ENCODE measurements at places on chromosomes 1 and 21.

GRCh38 chr21:24097181-24097580 is 1510.1 kb downstream of the MRPL39 start:
- DNase-seq, result no peak

- no peak for DNase-seq
Observed at GRCh38 chr21:28397040-28397439, 595.6 kb downstream of the LTN1 start.

GRCh38 chr21:15904389-15904788 is 174.6 kb downstream of the USP25 start:
- no peak for DNase-seq

GRCh38 chr1:118177998-118178397 is 7.0 kb downstream of the SPAG17 start:
- no peak for DNase-seq

DNA sequence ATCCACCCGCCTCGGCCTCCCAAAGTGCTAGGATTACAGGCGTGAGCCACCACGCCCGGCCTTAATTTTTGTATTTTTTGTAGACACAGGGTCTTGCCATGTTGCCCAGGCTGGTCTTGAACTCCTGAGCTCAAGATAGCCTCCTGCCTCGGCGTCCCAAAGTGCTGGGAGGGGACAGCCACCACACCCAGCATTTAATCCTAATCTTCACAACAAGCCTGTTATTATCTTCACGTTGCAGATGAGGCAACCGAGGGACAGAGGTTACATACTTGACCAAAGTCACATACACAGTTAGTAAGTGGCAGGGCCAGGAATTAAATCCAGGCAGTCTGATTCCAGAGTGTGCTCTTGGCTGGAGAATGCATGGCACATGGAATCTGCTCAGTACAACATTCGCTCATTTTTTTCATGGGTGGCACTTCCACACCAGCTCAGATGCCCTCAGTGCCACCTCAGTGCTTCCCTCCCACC is 4.8 kb upstream of the GPR37L1 start:
- no peak for DNase-seq

GRCh38 chr1:15028616-15029015 is 124.9 kb upstream of the TMEM51 start:
- no peak for DNase-seq

- DNase-seq, result no peak
Observed at GRCh38 chr1:113931451-113931851, 2.3 kb downstream of the HIPK1 start.

GRCh38 chr21:26554365-26554764 is 18.7 kb downstream of the CYYR1 start:
- no peak for DNase-seq

DNA sequence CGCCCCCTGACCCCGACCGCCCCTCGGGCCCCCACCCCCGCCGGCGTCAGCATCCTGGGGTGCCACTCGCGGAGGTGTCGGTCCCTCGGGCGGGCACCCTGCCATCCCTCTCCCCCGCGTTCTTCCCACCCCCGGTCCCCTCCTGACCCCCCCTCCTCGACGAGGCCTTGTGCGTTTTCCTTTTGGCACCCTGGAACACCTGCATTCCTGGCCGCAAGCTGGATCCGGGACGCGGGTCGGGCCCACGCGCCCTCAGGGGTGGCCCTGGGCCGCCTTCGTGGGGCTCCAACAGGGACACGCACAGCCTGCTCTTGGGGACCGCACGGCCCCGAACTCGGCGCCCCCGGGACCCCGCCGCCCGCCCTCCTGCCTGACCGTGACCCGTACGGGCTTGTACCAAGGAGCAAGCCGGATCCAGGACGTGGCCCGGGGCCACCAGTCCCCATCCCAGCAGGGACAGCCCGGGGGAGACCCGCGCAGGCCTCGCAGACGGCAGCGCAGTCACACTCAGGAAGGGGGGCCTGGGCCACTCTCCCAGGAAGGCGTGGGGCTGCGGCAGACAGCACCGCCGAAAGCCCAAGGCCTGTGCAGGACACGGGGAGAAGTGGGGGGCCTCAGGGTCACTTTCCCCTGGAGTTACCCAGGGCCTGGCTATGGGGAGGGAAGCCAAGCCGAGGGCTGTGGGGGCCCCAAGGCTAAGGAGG is 579 bp upstream of the SLC19A1 start:
- DNase-seq, result no peak

GRCh38 chr1:154747740-154748404 is 122.2 kb downstream of the KCNN3 start:
- DNase-seq, result peak; percentile 16

- DNase-seq, result no peak
Observed at GRCh38 chr1:98881901-98882300, 122.8 kb downstream of the PLPPR5 start.

DNA sequence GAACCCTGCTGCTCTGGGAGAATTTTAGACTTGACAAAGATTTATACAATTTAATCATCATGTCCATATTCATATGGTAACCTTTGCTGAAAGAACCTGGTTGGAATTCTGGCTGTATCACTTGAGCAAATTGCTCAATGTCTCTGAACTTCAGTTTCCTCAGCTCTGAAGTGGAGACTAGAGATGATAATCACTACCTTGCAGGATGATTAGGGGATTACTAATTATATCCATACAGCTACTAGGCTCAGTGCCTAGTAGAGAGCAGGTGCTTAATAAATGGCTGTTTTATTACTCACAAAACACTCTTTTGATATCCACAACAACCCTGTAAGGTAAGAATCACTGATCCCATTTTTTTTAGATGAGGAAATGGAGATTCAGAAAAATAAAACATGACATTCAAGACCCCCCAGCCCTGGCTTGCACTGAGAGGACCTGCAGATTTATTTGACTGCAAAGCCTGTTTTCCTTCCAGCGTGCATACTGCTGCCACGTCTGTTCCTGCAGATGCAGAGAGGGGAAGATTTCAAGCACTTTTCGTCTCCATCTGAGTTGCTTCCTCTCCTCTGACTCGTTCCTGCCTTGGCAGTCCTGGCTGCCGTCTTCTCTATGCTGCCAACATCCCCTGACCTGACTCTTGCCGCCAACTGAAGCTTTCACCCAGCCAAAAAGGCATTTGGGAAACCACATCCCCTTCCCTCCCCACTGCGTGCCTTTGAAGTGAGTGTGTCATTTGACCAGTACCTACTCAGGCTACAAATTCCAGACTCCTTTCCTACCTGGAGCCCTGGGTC is 203.0 kb downstream of the PLPP3 start:
- no peak for DNase-seq

DNA sequence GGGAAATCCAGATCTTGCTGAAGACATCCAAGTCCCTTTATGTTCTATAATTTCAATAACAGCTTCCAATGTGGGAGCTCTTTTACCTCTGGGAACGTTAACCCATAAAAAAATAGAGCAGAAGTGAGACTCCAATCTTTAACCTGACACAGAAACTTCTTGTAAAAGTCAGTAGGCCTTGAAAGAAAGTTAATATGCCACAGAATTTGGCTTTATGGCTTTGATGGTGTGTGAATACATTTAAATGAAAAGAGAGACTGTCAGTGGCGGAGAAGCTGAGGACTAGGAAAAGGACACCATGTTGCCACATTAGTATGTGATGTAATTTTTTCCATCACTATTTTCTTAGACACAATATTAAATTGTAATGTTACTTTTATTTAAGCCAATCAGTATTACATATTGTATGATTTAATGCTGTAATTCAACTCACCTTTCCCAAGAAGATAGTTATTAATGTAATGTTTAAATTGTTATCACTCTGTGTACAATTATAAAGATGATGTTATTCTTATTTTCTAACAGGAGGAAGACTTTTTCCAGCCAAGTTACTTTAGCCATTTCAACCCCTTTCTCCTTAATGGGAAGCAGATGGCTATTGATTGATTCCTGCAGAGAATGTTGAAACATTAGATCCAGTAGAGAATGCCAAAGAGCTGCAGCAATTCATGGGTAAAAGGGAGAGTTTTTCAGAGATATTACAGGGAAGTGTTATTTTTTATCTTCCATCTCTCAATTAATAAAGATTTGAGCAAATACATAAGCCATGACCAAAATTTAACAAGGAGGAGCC is 17.5 kb upstream of the CLDN8 start:
- no peak for DNase-seq

GRCh38 chr1:184633785-184634184 is 120.9 kb downstream of the EDEM3 start:
- no peak for DNase-seq

GRCh38 chr1:47594627-47595026 is 156.8 kb downstream of the FOXD2 start:
- no peak for DNase-seq

- no peak for DNase-seq
Observed at GRCh38 chr1:24258735-24259424, 60.3 kb upstream of the GRHL3 start.

GRCh38 chr1:30145723-30146303 is 577.6 kb downstream of the MATN1 start:
- no peak for DNase-seq

DNA sequence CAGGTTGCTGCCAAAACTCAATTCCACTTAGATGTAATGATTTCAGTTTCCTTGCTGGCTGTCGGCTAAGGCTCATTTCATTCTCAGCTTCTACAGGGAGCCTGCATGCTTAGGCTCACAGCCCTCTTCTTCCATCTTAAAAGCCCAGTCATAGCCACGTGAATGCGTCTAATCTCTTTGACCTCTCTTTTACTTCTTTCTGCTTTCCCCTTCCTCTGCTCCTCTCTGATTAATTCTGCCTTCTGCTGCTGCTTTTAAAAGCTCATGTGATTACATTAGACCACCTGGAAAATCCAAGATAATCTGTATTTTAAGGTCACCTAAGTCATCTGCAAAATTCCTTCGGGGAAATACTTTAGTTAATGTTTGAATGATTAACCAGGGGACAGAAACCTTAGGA is 812.8 kb upstream of the BRINP3 start:
- no peak for DNase-seq

GRCh38 chr1:234866007-234866866 is 256.3 kb upstream of the IRF2BP2 start:
- DNase-seq, result no peak

GRCh38 chr1:26900001-26900814 is at the start of gene GPATCH3:
Gene GPATCH3 (minus strand): TSS chr1:26900467. CDS start chr1:26900442, 25 bp downstream.
- DNase-seq, result peak; percentile 71

GRCh38 chr1:41833519-41834000 is 85.2 kb downstream of the HIVEP3 start:
- no peak for DNase-seq

DNA sequence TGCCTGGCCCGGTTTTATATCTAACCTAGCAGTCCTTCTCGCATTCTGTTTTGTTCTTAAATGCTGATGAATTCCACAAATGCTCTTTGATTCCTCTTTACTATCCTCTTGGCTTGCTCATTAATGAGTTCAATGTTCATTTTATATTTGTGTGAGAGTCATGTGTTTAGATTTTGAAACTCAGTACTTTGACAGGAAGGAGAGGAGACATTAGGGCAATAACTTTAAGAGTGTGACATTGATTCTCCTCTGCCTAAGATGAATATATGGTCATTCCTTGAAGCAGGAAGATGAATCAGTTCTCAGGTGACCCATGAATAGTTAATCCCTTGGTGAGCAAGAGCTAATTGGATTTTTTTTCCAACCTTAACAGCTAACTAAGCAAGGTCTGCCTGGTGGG is 84.1 kb downstream of the MRPS6 start:
- DNase-seq, result no peak

All from stimulated activated CD8-positive, alpha-beta memory T cell treated with anti-CD3 and anti-CD28 coated beads, Interleukin-4, amount 100 ng/mL, for 1 hour (primary cell).